Glutamatergic neuron (in vitro differentiated cells): ENCODE measurements at places on chromosomes 3 and 15. TPM values are rescaled to one million over a fixed set of nuclear protein-coding genes. Genes with fewer than 3 reads are reported as not detected.

GRCh38 chr3:169940470-169941181 lies 26.0 kb upstream of the SEC62 start:
- H3K4me1 ChIP-seq: no peaks in the 10 kb centered on the region
- no peak overlapping the region for H3K4me3 ChIP-seq
- H3K36me3 ChIP-seq: no peaks in the 10 kb centered on the region
- no peak overlapping the region for H3K27ac ChIP-seq
- DNase-seq: no peak
- no peaks in the 10 kb centered on the region for H3K27me3 ChIP-seq

- H3K27me3 ChIP-seq: peaks cover 3% of the 10 kb centered on the region
- H3K27ac ChIP-seq: peak overlapping the region; percentile 75
- H3K36me3 ChIP-seq: no peaks in the 10 kb centered on the region
- DNase-seq: peak; percentile 70
These were observed 50.3 kb downstream of the CHSY1 start for GRCh38 chr15:101201411-101202174.

GRCh38 chr3:195394700-195395099 lies 48.1 kb downstream of the ACAP2 start:
- H3K27me3 ChIP-seq: no peaks in the 10 kb centered on the region
- H3K4me3 ChIP-seq: no peak overlapping the region
- no peak for DNase-seq
- no peaks in the 10 kb centered on the region for H3K36me3 ChIP-seq
- H3K27ac ChIP-seq: no peak overlapping the region
- H3K4me1 ChIP-seq: no peaks in the 10 kb centered on the region

DNA sequence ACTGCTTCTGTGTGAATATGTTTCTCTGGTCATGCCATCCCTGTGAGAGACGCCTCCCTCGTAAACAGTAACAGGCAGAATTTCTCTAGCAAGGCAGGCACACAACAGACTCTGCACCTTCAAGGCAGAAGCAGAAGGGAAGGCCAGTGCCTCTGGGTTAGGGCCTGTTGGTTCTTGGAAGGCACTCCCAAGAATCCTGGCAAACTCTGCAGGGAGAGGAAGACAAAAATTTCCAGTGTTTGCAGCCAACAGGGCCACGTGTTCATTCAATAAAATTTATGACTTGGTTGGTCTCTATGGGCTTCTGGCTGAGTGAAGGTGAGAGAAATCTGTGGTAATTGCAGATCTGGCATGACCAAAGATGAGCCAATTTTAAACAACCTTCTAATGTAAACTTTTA lies 39.3 kb downstream of the NFKBIZ start:
- no peak overlapping the region for H3K4me3 ChIP-seq
- no peak for DNase-seq
- no peaks in the 10 kb centered on the region for H3K4me1 ChIP-seq

DNA sequence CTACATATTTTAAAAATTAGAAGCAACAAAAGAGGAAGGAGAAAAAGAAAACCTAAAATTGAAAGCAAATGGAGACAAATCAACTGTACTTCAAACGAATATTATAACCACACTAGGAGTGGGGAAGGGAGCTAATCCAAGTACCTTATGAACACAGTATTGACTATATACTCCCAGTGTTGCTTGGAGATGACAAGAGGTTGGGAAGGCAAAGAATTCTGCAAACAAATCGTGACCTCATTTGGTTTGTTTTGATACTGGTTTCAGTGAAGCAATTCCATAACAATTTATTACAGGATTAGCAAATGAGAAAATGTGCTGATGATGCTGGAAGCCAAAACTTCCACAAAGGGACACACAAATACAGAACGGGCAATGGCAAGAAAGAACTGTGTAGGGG lies 268.1 kb downstream of the ULK4 start:
- no peak overlapping the region for H3K4me3 ChIP-seq
- H3K27ac ChIP-seq: no peak overlapping the region
- DNase-seq: no peak
- no peaks in the 10 kb centered on the region for H3K27me3 ChIP-seq

DNA sequence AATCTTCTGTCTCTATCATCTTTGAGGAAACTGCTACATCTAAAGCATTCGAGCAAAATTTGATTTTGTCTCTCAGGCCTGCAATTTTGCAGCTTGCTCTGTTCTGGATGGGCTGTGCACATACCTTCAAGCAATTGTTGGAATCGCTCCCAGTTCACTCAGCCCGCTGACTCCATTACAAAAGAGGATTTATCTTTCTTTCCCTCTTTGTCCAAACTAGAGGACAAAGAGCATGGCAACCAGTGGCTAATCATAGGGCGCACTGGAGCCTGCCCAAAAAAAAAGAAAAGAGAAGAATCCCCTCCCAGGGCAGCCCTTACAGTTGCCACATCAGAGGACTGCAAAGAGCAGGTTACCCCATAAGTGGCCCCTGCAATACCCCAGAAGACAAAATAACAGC lies 49.0 kb upstream of the DUT start:
- H3K4me1 ChIP-seq: peaks cover 10% of the 10 kb centered on the region
- no peaks in the 10 kb centered on the region for H3K36me3 ChIP-seq
- no peak overlapping the region for H3K4me3 ChIP-seq
- DNase-seq: no peak

GRCh38 chr3:197027151-197027895 lies 2.3 kb downstream of the MELTF start:
- H3K36me3 ChIP-seq: no peaks in the 10 kb centered on the region
- H3K27ac ChIP-seq: peak overlapping the region; percentile 82
- peak overlapping the region; percentile 63 for H3K4me3 ChIP-seq
- DNase-seq: no peak

- peak; percentile 35 for DNase-seq
- no peak overlapping the region for H3K27ac ChIP-seq
- no peaks in the 10 kb centered on the region for H3K36me3 ChIP-seq
- peak overlapping the region; percentile 79 for H3K4me3 ChIP-seq
These were observed 134.0 kb downstream of the TPRA1 start for GRCh38 chr3:127456471-127457093.

- no peak for DNase-seq
- H3K27ac ChIP-seq: no peak overlapping the region
- H3K36me3 ChIP-seq: peaks cover 5% of the 10 kb centered on the region
- H3K4me1 ChIP-seq: no peaks in the 10 kb centered on the region
- H3K27me3 ChIP-seq: peaks cover 4% of the 10 kb centered on the region
These were observed 272.8 kb upstream of the TTC14 start for GRCh38 chr3:180329187-180329586.

- peak overlapping the region; percentile 68 for H3K27ac ChIP-seq
- H3K4me1 ChIP-seq: peaks cover 8% of the 10 kb centered on the region
- peaks cover 4% of the 10 kb centered on the region for H3K36me3 ChIP-seq
These were observed 88.6 kb upstream of the RASGRF1 start for GRCh38 chr15:79179108-79179561.

GRCh38 chr3:59808446-59808845 lies 758.6 kb upstream of the CFAP20DC start:
- peaks cover 40% of the 10 kb centered on the region for H3K4me1 ChIP-seq
- no peak overlapping the region for H3K27ac ChIP-seq

- no peak for DNase-seq
- no peaks in the 10 kb centered on the region for H3K4me1 ChIP-seq
- no peaks in the 10 kb centered on the region for H3K36me3 ChIP-seq
- H3K27ac ChIP-seq: no peak overlapping the region
These were observed 18.1 kb upstream of the ATP13A3 start for GRCh38 chr3:194504861-194505260.

DNA sequence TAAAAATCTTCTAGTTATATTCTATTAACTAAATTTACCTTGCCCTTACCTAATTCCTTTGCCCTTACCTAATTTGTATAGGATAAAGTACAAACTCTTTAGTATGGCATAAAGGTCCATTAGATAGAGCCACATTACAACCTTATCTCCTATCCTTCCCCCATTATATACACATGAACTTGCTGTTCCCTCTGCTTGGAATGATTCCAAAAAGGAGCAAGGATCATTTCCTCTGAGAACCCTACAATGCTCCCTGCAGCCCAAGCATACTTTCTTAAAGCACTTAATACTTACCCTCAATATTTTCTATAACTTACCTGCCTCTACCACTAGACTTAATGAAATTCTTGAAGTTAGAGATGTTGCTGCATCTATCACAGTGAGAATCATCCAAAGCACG lies 118.9 kb upstream of the CCDC54 start:
- no peak for DNase-seq
- H3K4me3 ChIP-seq: no peak overlapping the region
- H3K36me3 ChIP-seq: no peaks in the 10 kb centered on the region
- no peaks in the 10 kb centered on the region for H3K4me1 ChIP-seq
- H3K27ac ChIP-seq: no peak overlapping the region
- no peaks in the 10 kb centered on the region for H3K27me3 ChIP-seq

GRCh38 chr3:175476489-175476888 lies 617.4 kb downstream of the NAALADL2 start:
- H3K27ac ChIP-seq: no peak overlapping the region
- H3K4me3 ChIP-seq: no peak overlapping the region
- no peaks in the 10 kb centered on the region for H3K27me3 ChIP-seq
- DNase-seq: no peak

DNA sequence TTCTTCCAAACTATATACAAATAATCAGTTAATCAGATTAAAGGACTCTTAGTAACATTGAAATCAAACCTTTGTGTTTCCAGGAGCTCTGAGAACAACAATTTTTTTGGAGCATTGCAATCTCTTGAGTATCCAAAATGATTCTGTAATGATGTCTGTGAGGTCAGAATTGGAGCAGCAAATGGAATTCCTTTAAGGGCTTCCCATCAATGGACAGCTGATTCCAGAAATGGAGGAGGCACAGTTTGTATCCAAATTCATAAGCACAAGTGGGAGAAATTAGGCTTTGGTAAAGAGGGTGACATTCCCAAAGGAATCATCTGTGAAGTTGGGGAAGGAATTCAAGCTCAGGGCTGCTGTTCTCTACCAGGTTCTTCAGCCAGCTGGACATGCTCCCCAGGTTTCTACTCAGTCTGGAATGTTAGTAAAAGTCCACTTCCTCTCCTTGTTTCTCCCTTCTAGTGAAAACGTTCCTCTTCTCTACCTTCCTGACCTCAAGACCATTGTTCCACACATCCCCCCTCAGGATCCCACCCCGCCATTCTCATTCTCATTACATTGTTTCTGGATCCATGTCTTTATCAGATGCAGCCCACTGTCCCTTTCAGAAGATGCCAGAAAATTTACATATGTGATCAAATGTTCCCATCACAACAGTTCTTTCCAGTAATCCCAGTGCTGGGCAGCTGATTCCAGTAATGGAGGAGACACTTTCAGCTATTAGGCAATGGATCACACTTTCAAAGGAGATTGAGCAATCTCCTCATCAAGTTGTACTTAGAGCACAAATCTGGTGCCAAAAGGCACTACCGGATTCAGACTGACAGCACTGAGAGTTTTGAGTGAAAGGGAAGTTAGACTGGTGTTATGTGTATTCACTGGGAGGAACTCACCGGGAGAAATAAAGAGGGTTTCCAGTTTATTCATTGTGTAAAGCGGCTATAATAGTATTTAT lies 391.3 kb upstream of the TPRG1 start:
- no peaks in the 10 kb centered on the region for H3K4me1 ChIP-seq
- no peak overlapping the region for H3K27ac ChIP-seq
- no peaks in the 10 kb centered on the region for H3K27me3 ChIP-seq
- H3K4me3 ChIP-seq: no peak overlapping the region
- no peak for DNase-seq

DNA sequence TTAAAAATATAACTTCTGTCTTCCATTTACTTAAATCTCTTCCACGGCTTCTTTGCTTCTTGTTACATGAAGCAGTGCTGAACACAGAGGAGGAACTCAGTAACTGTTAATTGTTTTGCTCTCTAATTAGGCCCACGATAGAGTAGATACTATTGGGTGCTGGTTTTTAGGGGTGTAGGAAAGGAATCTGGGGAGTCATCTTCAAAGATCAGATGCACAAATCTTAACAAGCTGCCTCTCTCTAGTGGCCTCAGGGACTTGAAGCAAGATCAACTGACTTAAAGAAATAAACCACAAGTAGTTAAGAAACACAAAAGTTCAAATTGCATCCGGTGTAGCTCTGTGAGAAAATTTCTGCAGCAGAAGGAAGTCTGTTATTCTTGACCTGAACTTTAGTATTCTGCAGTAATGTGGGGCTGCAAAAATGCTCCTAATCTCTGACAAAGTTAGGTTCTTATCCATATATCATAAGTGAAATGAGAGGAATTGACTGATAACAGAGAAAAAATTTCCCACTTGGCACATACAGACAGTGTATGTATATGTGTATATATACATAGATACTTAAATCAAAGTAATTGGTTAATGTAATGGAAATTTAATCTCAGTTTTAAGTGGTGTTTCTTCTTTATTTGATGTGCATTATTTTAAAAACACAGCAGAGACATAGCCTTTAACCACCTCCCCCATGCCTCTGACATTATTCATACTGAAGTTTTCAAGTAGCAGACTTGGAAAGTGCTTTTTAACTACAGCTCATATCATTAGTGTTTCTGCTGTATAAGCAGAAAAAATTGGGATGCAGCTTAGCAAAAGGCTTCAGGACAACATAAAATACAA lies 51.8 kb downstream of the CHST2 start:
- no peak for DNase-seq
- no peaks in the 10 kb centered on the region for H3K4me1 ChIP-seq
- no peak overlapping the region for H3K27ac ChIP-seq
- peaks cover 24% of the 10 kb centered on the region for H3K36me3 ChIP-seq

GRCh38 chr3:49501842-49502241 lies 31.8 kb downstream of the DAG1 start:
- no peak overlapping the region for H3K4me3 ChIP-seq
- no peaks in the 10 kb centered on the region for H3K36me3 ChIP-seq
- no peak overlapping the region for H3K27ac ChIP-seq
- no peak for DNase-seq
- H3K4me1 ChIP-seq: no peaks in the 10 kb centered on the region

The XCR1 gene
- total RNA-seq: not detected

The MAPKBP1 gene
- 45.7 TPM for total RNA-seq

The NPAP1 gene
- total RNA-seq: 0.07 TPM

The ZBED2 gene
- not detected for total RNA-seq

The GPR27 gene
- 4.7 TPM for total RNA-seq

The MBD4 gene
- 21.3 TPM for total RNA-seq
